ENCODE measurements at places on chromosomes 11 and 22.

DNA sequence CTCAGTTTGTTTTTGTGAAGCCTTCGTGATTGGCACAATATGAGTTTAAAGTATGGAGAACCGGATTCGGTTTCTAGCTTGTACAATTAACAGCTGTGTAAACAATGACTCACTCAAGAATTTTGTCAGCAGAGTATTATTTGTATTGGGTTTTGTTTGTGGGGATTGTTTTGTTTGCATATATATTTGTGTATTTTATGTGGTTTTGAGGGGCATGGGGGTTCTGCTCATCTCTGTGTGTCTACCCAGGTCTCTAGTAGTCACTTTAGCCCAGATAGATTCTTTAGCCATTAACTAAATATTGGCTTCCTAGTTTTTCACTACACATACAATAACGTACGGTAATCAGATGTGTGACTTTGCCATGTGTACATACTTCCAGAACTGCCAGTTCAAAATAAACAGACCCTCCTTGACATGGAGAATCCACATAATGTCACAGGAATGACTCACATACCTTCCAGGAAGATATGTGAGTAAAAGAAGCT is 7.5 kb upstream of the MS4A7 start:
- no peak for DNase-seq

- DNase-seq, result no peak
Observed at GRCh38 chr22:43508489-43508888, 96.7 kb downstream of the MPPED1 start.

GRCh38 chr22:45504373-45505341 is 2.0 kb downstream of the FBLN1 start:
- DNase-seq, result no peak

- DNase-seq, result no peak
Observed at GRCh38 chr11:70573701-70574151, 175.4 kb downstream of the CTTN start.

DNA sequence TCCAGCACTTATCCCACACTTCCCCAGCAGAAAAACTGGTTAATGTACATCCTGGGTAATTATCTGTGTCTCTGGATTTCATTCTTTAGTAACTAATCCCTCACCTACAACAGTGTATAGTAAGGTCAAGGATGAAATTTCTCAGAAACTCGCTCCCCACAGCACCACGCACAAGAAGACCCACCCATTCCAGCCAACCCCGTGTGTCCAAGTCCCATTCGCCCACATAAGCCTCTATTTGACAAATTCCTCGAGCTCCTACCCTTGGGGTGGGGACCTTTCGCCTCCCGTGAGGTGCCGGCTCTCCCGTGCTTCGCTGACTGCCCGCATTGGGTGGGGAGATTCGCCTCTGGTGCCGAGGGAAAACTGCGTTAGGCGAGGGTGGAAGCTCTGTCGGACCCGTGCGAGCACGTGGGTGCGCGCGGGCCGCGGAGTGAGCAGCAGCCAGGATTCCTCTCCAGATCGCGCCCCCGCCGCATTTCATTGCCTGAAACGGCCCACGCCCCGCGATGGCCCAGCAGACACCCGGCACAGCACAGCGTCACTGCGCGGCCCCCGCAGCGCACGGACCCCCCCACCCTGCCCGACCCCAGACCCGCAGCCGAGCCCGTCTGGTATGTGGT is 866 bp downstream of the EXPH5 start:
- no peak for DNase-seq

- DNase-seq, result no peak
Observed at GRCh38 chr11:126348806-126349582, 6.5 kb upstream of the ST3GAL4 start.

GRCh38 chr11:106601684-106602297 is 416.5 kb downstream of the GUCY1A2 start:
- DNase-seq, result no peak

DNA sequence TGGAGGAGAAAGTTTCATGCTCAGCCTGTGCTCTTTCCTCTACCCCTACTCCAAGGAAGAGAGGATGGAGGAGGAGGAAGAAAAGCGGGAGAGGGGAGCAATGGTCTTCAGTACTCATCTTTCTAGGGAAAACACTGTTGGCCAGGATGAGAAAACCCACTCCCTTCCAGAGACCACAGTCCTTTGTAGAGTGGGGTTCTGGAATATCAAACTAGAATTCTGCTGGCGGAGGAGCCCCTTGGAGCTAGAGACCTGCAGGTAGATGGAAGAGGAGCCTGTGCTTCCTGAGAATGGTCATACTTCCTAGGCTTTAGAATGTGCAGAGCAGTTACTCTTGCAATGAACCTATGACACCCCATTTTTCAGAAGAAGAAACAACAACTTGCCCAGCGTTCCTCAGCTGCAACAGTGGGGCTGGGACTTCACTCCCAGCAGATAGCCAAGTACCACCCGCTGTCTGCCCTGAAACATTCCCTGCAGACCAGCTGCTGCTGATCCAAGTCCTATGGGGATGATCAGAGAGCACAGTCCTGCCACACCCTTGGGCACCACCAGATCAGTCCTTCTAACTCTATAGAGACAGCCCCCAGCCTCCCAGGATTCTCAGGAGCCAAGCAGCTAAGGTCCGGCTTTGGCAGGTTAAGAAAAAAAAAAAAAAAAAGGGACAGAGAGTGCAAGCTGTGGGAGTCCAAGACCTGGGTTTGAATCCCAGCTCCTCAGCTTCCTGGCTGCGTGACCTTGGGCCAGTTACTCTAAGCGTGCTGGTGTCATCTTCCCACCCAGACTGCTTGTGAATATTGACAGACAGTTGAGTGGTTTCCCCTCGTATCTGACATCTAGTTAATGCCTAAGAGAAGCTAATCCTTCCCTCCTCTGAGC is 664 bp downstream of the PTGDR2 start:
- no peak for DNase-seq

All from NCI-H187 (cell line).